ENCODE measurements at places on chromosomes 6 and 20.

DNA sequence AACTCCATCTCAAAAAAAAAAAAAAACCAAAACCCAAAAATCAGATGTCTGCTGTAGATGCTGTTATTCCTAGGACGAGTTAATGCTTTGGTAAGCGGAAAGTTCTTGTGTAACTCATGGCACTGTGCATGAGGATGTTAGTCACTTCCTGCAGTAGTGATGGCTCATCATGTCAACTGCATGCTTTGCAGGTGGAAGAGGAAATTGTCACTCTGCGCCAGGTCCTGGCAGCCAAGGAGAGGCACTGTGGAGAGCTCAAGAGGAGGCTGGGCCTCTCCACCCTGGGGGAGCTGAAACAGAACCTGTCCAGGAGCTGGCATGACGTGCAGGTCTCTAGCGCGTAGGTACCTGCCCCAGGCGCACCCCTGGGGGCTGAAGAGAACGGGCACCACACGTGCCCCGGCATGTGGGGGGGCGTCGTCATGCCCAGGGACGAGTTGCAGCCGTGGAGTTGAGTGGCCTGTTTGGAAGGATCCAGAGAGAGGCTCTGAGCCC is 8.5 kb downstream of the TPD52L2 start:
- peak; percentile 49 for DNase-seq

DNA sequence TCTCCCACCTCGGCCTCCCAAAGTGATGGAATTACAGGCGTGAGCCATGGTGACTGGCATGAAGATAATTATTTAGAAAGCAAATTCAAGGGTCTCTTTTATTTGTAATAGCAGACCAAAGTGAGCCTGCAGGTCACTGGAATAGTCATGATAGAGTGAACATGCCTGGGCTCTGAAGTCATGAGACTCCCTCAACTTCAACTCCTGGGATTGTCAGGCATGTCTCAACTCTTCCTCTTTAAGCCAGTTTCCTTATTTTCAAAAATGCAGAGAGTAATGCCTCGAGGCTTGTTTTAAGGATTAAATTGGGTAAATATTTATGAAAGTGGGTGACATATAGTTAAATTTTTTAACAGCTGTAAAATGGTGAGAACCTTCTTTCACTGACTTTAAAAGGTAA is 22.7 kb upstream of the HECA start:
- no peak for DNase-seq

GRCh38 chr6:46044881-46045617 is 29.4 kb upstream of the CLIC5 start:
- peak; percentile 90 for DNase-seq

DNA sequence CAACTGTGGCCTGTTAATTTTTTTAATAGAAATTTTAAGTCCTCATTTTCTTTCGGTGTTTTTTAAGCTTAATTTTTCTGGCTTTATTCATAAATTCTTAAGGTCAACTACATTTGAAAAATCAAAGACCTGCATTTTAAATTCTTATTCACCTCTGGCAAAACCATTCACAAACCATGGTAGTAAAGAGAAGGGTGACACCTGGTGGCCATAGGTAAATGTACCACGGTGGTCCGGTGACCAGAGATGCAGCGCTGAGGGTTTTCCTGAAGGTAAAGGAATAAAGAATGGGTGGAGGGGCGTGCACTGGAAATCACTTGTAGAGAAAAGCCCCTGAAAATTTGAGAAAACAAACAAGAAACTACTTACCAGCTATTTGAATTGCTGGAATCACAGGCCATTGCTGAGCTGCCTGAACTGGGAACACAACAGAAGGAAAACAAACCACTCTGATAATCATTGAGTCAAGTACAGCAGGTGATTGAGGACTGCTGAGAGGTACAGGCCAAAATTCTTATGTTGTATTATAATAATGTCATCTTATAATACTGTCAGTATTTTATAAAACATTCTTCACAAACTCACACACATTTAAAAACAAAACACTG is 10.1 kb downstream of the HFE start:
- DNase-seq = peak; percentile 66

DNA sequence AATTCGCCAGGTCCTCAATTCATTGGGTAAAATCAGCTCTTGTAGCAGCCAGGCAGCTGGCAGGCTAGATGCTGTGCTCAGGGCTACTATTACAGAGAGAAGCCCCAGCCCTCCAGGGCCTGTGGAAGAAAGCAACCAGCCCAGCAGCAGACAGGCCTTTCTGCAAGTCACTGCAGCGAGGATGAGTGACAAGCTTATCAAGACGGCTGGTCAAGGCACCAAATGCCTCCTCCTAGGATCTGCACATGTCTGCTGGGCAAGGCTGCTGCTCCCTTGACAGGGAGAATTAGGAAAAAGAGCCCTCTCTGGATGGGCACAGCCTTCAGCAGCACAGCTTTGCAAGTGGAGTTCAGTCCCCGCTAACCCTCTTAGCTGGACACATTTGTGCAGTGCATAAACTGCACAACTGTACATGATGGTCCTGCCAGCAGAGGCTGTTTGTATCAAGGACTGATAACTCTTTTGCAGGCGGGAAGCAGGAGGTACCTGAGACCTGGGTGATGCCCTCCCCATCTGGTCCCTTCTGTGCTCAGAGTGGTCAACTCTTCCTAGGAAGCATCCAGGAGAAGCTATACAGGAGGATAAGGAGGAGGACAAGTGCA is 89.9 kb downstream of the CDC5L start:
- no peak for DNase-seq

DNA sequence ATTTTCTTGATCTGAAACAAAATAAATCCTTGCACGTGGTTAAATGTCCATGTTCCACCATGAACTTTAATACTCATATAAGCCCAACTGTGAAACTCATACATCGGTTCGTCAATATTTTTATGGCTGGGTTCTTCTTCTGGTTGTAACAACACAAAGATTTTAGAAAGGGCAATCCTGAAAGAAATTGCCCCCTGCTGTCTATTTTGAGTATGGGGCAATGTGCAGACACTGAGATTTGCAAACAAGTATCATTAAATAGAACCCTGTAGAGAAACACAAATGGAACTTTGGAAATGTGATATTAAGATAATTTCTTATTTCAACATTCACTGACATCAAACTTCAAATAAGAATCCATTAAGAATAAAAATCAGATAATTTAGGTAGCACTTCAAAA is 80.2 kb upstream of the PHACTR1 start:
- DNase-seq = no peak

DNA sequence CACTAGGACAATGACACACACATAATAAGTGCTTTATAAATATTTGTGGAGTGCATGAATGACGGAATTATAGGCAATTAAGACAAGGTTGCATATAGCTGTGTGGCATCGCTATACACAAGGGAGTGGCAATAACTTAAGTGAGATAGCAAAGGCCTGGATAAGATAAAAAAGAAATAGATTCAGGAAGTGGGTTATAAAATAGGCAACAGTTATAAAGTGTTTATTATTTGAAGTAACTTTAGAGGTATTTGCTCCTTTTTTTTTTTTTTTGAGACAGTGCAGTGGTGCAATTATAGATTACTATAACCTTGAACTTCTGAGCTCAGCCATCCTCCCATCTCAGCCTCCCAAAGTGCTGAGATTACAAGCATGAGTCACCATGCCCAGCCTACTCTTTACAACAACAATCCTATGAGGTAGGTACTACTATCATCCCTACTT is 75.9 kb upstream of the LOC128125822 start:
- no peak for DNase-seq

DNA sequence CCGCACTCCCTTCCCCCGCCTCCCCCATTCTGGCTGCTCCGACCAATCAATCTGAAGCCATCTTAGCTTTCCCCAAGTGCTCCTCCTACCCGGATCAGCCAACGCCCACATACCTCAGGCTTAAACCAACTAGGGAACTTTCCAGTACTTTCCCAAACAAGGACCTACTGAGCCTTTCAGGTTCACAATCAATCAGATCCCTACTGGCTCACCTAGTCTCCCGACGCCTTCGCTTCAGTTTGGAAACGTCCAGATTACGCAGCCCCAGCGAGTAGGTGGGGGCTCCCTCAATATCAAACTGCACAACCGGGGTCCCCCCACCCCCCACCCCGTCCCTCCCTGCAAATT is 432 bp downstream of the HSPA1L start:
- peak; percentile 98 for DNase-seq

GRCh38 chr20:44598423-44599305 is 16.3 kb downstream of the PKIG start:
- no peak for DNase-seq

GRCh38 chr6:606829-607379 is 50.0 kb downstream of the HUS1B start:
- no peak for DNase-seq

GRCh38 chr6:167341038-167341583 is 16.2 kb downstream of the TTLL2 start:
- no peak for DNase-seq

GRCh38 chr20:8756410-8756809 is 312.5 kb upstream of the PLCB4 start:
- peak; percentile 91 for DNase-seq

GRCh38 chr6:25017486-25017885 is 81.7 kb upstream of the RIPOR2 start:
- no peak for DNase-seq

- no peak for DNase-seq
These were observed 177.7 kb downstream of the DLL1 start for GRCh38 chr6:170113141-170113540.

- DNase-seq = no peak
These were observed 71.9 kb upstream of the CNR1 start for GRCh38 chr6:88238065-88238464.

DNA sequence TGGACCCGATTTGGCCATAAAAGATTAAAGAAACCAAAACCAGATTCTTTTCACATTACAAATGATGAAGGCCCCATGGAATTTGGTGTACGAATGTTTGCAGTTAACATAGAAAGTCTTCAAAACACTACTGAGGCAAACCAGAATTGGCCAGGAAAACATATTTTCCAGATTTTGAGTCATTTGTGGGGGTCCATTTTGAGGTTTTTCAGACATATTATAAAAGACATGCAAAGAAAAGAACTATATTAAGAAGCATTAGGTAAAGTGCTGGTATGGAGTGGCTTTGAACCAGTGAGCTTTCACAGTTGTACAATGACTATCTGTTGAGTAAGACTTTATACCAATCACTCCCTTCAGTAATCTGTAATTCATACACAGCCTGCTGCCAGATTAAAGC is 168.9 kb upstream of the COL21A1 start:
- peak; percentile 77 for DNase-seq

GRCh38 chr6:108052706-108053105 is 21.8 kb downstream of the OSTM1 start:
- DNase-seq = no peak

- DNase-seq = no peak
These were observed 860 bp downstream of the DEFB124 start for GRCh38 chr20:31474097-31474436.

GRCh38 chr6:64736421-64736950 is 970.5 kb downstream of the EYS start:
- no peak for DNase-seq

GRCh38 chr6:144063744-144064401 is 31.5 kb downstream of the SF3B5 start:
- no peak for DNase-seq

- no peak for DNase-seq
These were observed 95.3 kb downstream of the CDKAL1 start for GRCh38 chr6:20629509-20629908.
